ENCODE measurements at places on chromosomes 11 and 22.

DNA sequence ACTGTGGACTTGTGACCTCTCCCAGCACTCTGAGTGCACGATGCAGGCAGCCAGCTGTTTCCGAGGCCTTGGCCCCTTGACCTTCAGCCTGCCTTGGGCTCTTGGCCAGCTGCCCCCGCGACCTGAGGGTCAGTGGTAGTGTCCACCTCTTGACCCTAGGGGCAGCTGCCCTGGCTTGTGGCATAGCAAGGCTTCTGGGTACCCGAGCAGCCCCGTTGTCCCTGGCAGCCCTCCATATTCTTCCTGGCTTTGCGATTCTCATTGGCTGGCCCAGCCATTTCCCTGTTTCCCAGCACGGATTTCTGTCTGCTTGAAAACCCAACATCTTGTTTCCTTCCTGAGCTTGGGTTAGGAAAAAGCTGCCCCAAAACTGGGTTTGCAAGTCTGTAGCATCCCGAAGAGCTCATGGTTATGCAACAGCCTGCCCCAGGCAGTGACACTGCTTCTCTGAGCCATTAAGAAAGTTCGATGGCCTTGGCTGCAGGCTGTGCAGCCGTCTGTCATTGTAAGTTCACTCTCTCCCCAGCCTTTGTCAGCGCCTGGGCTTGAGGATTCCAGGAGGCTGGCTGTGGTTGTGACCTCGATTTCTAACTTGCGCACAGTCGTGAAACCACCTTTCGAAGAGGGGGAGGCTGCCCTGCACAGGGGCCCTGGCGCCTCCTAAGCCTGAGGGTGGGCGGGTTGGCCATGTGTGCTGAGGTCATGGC is 48.8 kb downstream of the FBLN1 start:
- DNase-seq: no peak

DNA sequence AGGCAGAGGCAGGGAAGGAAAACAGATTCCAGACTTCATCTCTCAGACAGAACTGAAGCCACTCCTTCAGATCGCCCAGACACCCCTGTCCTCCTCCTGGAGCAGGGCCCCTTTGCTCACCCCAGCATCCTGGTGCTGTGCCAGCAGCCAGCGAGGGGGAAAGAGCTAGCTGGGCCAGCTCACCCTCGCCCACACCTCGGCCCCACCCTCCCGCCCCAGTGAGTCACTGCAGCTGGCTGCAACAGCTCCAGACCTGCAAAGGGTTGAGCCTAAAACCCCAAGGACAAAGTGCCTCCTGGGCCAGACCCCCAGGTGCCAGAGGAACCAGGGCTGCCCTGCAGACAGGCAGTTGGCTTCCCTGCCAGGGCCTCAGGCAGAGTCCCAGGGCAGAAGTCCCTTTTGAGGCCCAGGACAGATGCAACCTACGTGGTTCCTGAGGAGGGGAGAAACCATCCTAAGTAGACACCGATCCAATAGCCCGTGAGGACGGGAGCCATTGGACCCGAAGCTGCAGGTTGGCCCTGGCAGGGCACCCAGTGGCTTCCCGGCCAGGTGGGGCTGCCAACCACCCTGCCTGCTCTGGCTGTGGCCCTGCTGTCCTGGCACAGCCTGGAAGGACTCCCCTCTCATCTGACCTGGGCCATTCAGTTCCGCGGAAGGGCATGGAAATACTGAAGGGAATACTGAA is 7.2 kb downstream of the AHNAK start:
- peak; percentile 85 for DNase-seq

DNA sequence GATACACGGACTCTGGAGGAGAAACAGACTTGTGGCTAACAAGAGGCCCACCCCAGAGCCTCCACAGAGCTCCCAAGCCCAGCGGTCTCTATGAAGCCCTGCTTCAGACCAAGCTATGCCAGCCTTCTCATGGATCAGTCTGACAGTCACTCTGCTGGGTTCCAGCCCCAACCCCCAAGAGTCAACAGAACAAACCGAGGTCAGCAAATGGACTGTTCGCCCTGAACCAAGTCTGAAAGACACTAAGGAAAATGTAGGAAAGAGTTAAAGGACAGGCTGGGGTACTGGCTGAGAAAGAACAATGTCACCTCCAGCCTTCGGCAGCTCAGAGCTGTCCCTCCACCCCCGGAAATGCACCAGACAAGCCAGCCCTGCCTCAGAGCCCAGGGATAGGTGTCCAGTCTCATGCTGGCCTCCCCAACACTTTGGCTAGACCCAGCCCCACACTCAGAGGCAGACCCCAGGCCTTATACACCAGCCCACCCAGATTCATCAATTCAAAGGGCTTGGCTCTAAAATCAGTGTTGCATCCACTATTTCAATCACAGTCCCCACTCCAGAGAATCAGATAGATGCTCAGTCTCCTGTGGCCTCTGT is 3.8 kb downstream of the ARFGAP2 start:
- DNase-seq: no peak

DNA sequence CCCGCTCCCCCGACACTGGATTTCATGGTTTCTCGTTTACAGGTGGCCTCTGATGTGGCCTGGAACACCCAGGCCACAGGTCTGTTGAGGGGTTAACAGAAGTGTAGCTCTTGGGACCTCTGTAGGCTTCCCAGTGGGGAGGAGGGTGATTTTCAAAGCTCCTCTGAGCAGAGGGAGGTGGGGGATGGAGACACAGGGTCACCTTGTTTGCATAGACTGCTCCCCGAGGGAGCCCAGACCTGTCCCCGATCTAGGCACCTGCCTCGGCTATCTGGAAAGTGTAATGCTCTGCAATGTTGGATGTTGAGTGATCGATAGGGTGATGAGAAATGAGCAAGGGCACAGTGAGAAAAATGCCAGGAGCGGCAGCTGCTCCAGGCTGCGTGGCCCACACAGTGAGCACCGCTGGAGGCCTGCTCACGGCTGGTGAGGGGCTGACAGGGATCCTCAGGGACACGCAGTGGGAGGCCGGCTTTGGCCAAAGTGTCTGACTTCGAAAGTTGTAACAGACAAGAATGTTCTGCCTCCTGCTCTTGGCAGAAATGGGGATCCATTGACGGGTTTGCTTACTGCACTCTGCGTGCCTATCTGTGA is 594.1 kb downstream of the BRD1 start:
- DNase-seq: no peak

GRCh38 chr22:17803609-17804270 is 29.5 kb upstream of the BID start:
- DNase-seq: no peak

GRCh38 chr11:110587972-110588371 is 124.3 kb downstream of the ARHGAP20 start:
- no peak for DNase-seq

GRCh38 chr22:48807155-48807554 is 1020.5 kb downstream of the BRD1 start:
- no peak for DNase-seq

GRCh38 chr11:81070948-81071347 is 1630.1 kb upstream of the TENM4 start:
- no peak for DNase-seq

DNA sequence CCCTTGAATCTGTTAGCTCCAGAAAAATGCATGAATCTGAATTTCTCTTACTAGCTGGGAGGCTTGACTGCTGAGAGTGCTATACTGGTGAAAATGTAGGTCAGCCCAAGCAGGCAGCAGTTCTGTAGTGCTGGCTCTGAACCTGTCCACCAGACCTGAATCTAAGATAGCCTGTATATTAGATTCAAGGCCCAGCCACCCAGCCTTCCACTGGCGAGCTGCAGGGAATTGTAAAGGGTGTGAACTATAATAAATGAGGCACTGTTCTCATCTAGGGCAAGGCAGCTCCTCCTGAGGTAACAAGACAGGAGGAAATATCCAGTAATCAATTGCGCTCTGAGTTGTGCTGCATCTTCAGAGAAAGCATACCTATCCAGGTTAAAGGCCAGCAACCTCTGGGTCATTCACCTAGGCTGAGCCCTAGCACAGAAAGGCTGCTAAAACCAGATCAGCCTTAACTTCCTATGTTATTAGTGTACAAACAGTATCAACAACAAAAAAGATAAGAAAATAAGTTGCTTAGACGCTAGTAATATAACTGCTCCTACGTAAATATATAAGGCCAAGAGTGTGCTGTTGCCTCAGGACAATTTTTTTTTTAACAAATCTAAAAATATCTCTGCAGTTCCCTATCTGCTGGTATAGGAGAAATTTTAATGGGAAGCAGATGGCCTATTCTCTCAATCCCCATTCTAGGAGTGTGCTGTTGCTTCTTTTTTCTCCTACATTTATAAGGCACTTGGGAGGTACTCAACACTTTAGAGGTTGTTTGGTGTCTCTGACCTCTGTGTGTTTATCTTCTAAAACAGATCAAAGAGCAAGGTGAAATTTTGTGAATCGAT is 63.0 kb downstream of the RELT start:
- DNase-seq: peak; percentile 21

- DNase-seq: no peak
These were observed 1.7 kb downstream of the CSDC2 start for GRCh38 chr22:41562461-41562860.

- DNase-seq: no peak
These were observed 11.6 kb upstream of the EXT2 start for GRCh38 chr11:44083906-44084305.

GRCh38 chr22:48302657-48303368 is 1524.9 kb downstream of the BRD1 start:
- no peak for DNase-seq

DNA sequence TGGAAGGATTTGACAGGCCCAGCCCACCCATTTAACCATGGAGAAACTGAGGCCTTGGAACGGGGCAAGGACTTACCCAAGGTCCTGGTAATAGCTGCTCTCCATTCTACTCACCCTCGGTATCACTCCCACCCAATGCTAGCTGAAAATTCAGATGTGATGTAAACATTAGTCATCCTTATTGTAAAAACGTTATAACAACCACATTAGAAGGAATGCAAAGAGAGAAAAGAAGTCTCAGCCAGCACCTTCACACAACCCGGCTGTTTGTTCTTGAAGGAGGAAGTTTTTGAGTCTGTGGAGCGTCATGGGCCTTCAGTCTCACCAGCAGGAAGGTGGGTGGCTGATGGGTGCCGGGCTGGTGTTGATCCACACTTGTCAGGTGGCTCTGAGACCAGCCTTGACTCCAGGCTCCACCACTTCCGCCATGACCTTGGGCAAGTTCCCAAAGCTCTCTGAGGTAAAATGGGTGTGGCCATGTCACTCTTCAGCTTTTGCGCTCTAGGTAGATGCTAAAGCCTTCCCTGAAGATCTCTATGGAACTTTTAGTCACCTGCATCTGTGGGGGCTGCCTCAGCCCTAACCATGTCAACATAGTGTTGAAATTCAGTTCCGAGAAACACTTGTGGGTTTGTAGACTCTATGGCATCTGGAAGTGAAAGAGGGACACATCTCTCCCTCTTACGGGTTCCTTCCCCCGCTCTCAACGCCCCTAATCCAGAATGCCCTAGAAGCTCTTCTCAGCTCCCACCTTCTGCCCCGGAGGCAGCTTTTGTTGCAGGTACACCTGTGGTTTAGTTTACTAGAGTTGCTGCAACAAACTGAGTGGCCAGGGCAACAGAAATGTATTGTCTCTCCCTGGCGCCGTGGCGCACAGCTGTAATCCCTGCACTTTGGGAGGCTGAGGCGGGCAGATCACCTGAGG is 14.8 kb downstream of the CD6 start:
- DNase-seq: no peak

DNA sequence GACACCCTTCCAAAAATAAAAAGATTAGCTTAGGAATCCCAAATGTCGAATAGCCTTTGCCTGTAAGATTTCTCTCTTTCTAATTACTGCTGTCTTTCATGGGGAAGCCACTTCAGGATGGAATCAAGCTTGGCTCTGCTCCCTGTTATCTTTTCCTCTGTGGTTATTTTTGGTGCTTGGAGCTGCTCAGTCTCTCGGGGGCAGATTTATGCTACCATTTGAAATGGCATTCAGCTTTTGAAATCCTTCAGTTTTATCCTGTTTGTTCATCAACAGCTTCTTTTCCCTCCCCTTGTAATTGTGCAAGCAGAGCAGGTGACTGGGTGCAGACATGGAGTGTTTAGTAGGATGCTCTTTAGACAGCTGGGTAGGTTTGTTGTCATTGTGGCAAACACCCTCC is 111.0 kb downstream of the DBX1 start:
- DNase-seq: no peak

GRCh38 chr11:114201219-114201618 is 95.0 kb upstream of the NNMT start:
- no peak for DNase-seq

DNA sequence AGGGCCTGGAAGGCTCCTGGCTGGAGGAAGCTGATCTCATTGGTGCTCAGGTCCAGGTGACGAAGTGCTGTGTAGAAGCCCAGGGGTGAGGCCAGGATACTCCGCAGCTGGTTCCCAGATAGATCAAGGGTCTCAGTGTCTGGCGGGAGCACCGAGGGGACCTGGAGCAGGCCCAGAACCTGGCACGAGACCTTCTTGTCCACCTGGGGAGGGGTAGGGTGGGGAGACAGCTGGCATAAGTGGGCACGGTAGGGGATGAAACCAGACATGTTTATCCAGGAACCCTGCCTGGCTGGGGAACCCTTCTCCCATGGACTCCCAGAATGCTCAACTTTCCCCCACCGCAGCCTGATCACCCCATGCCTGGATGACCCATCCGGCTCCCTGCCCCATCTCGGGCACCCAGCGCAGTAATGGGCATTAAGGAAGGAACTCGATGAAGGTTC is 9.2 kb downstream of the LRRC32 start:
- DNase-seq: no peak

DNA sequence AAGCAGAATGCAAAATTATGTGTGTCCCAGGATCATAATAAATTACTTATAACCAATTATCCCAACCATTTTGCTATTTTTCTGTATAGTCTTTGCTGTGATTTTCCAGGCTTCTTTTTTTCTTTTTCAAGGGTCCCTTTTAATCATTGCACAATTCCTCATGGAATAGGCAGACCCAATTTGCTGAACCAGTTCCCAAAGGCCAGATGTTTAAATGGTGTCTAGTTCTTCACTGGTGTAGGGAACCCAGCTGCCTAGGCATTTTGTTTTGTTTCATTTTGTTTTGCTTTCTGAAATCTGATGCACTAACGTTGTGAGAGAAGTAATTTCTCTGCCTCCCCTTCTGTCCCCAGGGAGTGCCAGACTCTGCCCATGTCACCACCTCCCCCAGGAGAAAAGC is 60.4 kb downstream of the CHST1 start:
- DNase-seq: no peak

- DNase-seq: no peak
These were observed 128.3 kb downstream of the CRYBB2 start for GRCh38 chr22:25347752-25348102.

GRCh38 chr11:1262172-1263006 is 39.5 kb downstream of the MUC5B start:
- peak; percentile 89 for DNase-seq
